ENCODE measurements at places on chromosomes 7 and 10.

DNA sequence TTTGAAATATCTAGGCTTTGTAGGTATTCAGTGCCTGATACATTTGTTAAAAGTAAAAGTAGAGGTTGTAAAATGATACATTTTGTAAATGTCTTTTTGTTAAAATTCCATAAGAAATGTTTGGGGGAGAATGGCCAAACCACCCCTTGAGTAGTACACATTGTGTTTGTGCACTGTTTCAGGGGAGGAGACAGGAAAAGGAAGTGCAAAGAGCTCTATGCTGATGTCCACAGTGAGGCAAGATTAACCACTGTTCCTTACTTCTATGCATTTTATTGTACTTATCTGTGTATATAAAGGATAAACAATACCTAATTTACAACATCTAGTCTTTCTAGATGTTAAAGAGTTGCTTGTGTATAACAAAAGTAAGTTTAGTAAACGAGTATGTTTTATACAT, 7.4 kb upstream of the CYCS start:
- DNase-seq: no peak

GRCh38 chr7:114141415-114141814, 222.6 kb upstream of the PPP1R3A start:
- DNase-seq: no peak

DNA sequence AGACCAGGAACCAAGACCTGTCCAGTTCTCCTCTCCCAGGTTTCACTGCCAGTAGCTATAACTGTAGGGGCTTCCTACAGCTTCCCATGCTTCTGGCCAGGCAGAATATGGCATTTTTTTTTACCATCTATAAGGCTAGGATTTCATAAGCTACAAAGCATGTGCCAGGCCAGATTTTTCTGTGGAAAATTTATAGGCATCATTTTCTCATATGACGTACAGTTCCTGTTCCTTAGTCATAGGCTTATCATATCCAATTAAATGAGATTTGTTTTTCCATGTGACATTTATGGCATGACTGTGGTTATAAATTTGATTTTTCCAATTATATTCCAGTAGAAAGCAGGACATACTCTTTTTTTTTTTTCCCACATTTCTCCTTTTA, 208.6 kb upstream of the NPY start:
- DNase-seq: no peak

- no peak for DNase-seq
These were observed 208.8 kb downstream of the CTNNA3 start for GRCh38 chr10:67487199-67487598.

GRCh38 chr7:151920488-151920887, 35.8 kb upstream of the GALNTL5 start:
- DNase-seq: no peak

GRCh38 chr7:10779465-10780399, 193.9 kb upstream of the PHF14 start:
- DNase-seq: no peak

GRCh38 chr10:124474514-124475070, 13.0 kb downstream of the LHPP start:
- DNase-seq: no peak

DNA sequence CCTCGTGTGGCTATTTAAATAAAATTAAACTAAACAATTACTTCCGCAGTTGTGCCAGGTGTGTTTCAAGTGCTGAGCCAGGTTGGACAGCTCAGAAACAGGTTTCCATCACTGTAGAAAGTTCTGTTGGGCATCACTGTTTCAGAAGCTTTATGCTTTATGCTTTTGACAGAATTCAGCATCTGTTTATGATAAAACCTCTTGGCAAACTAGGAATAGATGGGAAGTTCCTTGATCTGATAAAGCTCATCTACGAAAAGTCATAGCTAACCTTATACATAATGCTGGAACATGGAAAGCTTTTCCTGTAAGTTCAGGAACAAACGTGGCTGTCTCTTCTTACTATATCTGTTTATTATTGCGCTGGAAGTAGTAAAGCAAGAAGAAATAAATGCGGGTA, 143.4 kb downstream of the DOCK1 start:
- no peak for DNase-seq

GRCh38 chr7:96636979-96637378, 72.7 kb downstream of the SEM1 start:
- DNase-seq: no peak

GRCh38 chr10:44281089-44281613, 103.7 kb downstream of the CXCL12 start:
- no peak for DNase-seq

- peak; percentile 96 for DNase-seq
These were observed at the start of gene AUTS2 for GRCh38 chr7:69598081-69598486. TSS of gene AUTS2 (plus strand) at chr7:69598475. CDS start at chr7:69599654, 1,179 bp downstream.

GRCh38 chr10:69749178-69750010, 52.3 kb upstream of the COL13A1 start:
- DNase-seq: peak; percentile 46

DNA sequence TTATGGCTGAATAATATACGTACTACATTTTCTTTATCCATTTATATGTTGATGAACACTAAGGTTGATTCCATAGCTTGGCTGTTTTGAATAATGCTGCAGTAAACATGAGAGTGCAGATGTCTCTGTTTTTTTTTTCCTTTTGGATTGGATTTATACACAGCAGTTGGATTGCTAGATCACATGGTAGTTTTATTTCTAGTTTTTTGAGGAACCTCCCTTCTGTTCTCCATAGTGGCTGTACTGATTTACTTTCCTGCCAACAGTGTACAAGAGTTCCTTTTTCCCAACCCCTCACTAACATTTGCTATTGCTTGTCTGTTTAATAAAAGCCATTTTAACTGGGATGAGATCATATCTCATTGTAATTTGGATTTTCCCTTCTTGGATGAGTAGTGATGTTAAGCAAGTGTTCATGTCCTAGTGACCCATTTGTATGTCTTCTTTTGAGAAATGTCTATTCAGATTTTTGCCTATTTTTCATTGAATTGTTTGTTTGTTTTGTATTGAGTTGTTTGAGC, 36.0 kb downstream of the ABCA13 start:
- no peak for DNase-seq

- DNase-seq: peak; percentile 87
These were observed 875 bp upstream of the HECTD2 start for GRCh38 chr10:91409069-91409868.

GRCh38 chr7:28207486-28208158, 27.0 kb upstream of the JAZF1 start:
- no peak for DNase-seq

Data from fibroblast of skin of scalp (primary cell).